ENCODE measurements at places on chromosomes 2 and 18. TPM values are rescaled to one million over a fixed set of nuclear protein-coding genes. Genes with fewer than 3 reads are reported as not detected.

The TCF7L1 gene
- 57.2 TPM for total RNA-seq

The PSMA8 gene
- 0.29 TPM for total RNA-seq

The LAMA3 gene
- 0.84 TPM for total RNA-seq

The SEPTIN10 gene
- total RNA-seq: 68.8 TPM

The RNF125 gene
- 2.6 TPM for total RNA-seq

The ICA1L gene
- total RNA-seq: 17.8 TPM

The SLC5A7 gene
- 1.8 TPM for total RNA-seq

The HOXD13 gene
- not detected for total RNA-seq

The SMYD1 gene
- not detected for total RNA-seq

The ANKRD23 gene
- total RNA-seq: 6.1 TPM
